ENCODE measurements at places on chromosomes 5 and 9.

GRCh38 chr9:107224252-107224651, 58.8 kb upstream of the RAD23B start:
- DNase-seq, result no peak

DNA sequence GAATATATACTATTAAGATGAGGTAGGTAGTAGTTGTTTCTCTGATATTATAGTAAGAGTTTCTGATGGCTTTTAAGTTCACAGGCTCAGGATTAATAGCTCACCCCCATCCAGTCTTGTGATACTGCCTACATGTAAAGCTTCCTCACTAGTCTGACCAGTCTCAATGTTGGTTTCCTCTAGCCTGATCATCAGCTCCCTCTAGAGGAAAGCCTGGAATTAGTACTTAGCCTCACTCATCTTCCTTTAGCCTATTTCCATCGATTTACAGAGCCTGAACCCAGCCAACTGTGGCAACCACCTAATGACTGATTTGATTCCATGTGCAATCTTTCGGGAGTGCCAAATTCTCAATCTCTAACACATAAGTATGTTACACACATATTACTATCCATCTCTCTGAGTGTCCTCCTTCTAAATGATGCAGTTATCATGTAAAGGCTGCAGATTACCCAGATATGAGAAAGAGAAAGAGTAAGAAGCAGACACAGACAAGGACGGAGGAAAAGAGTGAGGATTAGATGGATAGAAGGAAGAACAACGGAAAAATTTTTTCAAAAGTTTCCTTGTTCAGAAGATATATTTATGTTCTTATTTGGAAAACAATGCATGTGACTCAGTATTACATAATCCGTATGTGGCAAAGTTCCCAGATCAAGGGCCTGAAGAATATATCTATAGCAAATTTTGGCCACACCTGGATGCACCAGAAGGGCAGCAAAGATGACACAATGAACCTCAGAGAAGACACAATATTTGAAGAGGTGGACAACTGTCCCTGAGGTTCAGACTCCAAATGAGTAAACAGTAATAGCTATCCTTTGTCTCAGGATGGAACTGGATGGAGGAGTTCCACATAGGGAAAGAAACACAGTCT, 333.7 kb downstream of the ELAVL2 start:
- no peak for DNase-seq

DNA sequence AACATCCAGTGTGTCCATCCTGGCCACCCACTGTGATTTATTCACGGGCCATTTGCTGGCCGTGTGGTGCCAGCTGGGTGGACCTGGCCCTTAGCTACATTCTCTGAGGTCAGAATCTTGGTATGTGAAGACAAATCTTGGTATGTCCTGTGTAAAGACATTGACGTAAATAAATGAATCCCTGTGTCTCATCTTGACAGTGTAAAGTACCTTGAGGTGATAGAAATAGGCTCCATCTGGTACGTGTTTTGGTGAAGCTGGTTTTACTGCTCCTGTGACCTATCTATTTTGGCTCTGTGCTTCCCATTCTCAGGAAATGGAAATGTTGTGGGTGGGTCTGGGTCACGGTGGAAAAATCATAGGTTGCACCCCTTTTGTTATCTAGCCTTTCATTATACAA, 245.4 kb upstream of the ANKH start:
- no peak for DNase-seq

DNA sequence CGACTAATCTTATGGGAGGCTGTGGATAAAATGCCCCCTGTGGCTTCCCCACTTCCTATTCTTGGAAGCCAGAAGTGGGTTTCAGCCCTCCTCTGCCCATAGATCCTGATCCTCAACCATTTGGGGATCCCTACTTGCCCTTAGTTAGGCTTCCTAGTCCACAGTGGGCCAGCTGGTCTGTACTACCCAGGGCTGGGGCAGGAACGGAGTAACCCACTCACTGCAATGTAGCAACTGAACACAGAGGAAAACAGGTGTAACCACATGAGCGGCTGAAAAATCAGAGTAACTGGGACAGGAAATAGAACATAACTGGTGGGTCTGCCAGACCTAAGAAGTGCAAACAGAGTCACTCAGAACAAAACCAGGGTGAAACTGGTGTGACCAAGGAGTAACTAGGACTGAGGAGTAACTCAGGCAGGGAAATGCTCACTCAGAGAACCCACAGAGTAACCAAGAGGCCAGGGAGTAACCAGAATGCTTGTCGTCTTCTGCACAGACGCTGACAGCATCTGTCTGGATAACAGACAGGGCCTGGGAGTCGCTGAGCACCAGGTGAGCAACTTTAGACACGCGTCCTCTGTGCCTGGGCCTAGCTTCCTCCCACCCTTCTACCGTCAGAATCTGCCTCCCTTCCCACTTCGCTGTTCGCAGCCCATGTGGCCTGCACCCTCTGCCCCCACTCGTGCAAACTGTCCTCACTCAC, 1.0 kb downstream of the AQP3 start:
- DNase-seq, result peak; percentile 25

- DNase-seq, result no peak
Measured at GRCh38 chr5:13783726-13784125, 160.8 kb downstream of the DNAH5 start.

DNA sequence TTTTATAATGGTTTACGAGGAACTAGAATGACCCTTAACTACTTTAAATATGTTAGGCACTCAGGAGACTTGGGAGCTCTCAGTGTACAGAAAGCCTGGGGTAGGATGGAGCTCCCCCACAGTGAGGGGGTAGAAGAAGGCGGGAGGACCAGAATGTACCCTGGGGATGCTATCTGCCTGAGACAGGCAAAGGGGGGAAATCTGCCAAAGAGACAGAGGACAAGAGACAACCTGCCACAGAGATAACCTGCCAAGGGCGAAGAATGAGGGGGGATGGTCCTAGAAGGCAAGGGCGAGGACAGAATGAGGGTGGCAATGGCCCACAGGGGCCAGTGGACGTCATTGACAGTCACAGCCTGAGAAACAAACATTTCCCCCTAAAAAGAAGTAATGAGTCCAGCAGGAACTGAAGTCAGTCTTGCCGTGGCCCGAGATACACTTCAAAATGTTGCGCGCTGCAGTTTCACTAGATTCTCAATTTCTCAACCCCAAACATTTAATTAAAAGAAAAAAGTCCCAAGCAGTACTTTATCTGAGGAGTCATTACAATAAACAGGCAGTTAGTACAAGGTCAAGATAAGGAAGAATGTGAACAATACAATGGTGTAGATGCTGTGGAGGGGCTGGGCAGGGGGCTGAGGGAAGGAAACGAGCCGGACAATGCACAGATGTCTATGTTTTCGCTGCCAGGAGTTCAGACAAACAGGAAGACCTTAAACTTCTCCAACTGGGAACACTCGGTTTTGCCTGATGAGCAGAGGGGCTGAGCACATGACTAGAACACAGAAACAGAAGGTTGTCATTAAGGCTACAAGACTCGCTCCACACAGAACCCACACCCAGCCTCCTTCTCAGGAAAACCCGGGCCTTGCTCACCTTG, 125.0 kb downstream of the LHFPL2 start:
- no peak for DNase-seq

DNA sequence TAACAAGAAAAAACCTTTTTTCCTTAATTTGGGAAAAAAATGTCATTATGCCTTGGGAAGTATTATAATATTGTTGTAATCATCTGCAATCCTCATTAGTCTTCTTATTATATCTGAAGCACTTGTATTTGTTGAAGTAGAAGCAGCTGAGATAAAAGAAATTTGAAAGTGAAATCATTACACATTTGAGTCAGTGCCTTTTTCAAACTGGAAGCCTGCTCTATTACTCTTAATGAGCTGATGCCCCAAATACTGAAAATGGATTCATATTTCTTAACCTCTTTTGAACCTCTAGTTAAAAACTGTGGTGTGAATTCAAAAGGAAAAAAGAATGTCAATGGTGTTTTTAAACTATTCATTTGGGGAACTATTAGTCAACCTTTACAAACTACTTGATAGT, 1027.7 kb downstream of the NR2F1-AS1 start:
- DNase-seq, result no peak

- no peak for DNase-seq
Measured at GRCh38 chr5:15385553-15385952, 114.4 kb upstream of the FBXL7 start.

DNA sequence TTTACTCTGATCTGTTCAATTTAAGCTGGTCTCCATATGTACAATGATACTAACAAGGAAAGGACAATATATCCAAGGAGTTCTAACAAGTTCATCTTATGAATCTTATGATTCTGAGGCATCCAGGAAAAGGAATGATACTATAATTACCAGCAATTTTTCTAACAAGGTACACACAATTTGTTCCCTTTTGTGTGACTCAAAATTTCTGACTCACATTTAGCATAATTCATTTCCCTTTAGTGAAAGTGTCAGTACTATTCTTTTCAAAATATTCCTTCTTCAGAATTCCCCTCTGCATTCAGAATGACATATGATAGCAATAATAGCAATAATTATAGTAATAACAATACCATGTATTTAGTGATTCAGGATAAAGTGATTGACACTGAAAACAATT, 594.8 kb downstream of the DMRTA1 start:
- DNase-seq, result no peak

GRCh38 chr9:115069771-115070170, 48.2 kb downstream of the TNC start:
- DNase-seq, result no peak
